ENCODE measurements at places on chromosomes 5 and 9.

GRCh38 chr5:178206166-178207101 lies 2.1 kb downstream of the HNRNPAB start:
- DNase-seq = no peak

DNA sequence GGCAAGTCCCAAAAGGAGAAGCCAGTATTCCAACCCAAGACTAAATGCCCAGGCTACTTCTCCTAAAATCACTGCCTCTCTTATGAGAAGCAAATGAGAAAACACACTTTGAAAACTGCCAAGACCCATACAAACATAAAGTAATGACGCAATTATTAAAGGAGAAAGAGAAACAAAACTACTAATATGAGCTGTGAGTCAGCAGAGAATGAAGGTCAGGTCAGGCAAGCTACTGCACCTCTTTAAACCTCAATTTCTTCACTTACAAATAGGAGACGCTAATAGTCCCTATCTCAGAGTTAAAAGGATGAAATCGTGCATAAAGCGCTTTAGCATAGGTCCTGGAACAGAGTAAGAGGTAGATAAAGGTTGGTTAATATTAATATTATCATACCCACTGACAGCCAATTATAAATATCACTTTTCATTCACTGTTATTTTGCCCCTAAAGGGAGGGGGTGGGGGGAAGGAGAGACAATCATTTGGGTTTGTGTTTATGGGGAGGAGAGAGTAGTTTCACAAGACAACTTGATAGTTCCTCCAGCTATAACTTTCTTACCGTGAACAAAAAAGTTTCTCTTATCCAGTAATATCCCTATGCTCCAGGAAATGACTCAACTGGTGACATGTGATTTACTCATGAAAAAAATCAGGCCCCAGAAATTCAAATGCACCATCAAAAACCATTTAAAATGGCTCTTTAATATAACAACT lies 3.6 kb downstream of the PSMB7 start:
- no peak for DNase-seq

DNA sequence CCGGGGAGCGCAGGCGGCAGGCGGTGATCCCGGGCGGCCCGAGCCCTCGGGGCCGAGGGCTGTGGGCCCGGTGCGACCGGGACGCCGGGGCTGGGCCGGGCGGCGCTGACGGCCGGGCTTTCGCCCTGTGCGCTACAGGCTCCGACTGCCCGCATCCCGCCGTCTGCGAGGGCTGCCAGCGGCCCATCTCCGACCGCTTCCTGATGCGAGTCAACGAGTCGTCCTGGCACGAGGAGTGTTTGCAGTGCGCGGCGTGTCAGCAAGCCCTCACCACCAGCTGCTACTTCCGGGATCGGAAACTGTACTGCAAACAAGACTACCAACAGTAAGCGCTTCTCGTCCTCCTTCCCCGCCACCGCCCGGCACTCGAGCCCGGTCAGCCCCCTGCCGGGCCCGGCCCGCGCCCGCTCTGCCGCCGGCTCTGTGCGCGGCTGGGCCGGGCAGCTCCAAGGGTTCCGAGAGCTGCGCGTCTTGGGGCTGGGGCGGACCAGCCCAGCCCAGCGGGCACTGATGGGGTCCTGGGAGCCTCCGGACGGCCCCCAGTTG lies 1.6 kb downstream of the LMX1B start:
- DNase-seq = no peak

DNA sequence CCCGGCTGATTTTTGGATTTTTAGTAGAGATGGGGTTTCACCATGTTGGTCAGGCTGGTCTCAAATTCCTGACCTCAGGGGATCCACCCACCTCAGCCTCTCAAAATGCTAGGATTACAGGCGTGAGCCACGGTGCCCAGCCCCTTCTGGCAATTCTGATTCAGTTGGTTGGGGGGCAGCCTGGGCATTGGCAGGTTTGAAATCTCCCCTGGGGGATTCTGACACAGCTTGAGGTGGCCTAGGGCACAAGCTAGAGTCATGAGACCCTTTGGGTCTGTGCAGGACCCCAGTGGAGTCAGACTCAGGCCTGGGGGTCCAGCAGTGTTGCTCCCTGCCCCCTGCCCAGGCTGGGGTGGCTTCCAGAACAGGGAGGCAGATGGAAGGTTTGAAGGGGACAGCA lies 239.8 kb downstream of the PBX3 start:
- no peak for DNase-seq

DNA sequence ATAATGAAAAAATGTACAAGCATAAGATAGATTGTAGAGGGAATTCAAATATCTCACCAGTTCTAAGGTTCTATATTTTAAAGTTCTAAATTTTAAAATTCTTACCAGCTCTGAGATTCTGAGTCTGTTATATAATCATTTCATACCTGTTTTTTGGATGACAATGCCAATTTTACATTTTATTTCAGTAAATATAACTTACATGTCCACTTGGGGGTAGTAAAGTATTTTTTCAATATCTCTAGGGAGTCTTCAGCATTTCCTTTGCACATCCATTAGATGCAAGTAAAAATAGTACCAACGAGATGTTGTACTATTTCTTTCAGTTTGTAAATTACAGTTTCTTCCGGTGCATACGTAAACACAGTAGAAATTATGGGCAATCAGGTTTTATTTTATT lies 25.7 kb downstream of the NMUR2 start:
- no peak for DNase-seq

DNA sequence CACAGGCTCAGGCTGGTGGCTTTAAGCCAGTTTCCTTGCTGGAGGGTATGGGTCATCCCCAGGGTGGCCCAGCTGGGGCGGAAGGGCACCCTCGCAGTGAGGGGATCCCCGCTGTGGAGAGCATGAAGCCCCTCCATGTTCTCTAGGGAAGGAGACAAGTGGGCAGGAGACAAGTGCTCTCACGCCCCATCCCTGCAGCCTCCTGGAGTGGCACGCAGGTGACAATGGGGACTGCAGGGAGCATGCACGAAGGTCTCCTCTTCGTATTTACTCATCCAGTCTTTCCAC lies 83.3 kb downstream of the GTF3C4 start:
- no peak for DNase-seq

- DNase-seq = no peak
Observed at GRCh38 chr5:93922551-93922950, 181.2 kb upstream of the POU5F2 start.

DNA sequence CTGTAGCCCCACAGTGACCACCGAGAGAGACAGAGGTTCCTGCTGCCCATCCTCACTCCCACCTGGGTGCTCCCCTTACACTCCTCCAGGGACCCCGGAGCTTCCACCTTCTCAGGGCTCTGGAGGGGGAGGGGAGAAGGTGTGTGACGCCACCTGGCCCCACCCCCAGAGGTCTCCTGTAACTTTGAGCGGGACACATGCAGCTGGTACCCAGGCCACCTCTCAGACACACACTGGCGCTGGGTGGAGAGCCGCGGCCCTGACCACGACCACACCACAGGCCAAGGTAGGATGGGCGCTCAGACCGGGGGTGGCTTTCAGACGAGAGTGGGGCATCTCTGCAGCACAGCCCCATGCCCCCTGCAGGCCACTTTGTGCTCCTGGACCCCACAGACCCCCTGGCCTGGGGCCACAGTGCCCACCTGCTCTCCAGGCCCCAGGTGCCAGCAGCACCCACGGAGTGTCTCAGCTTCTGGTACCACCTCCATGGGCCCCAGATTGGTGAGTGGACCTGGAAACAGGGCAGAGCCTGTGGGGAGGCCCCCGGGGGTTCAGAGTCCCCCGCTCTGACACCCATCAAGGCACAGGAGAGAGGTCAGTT lies 4.5 kb downstream of the MAMDC4 start:
- DNase-seq = no peak

DNA sequence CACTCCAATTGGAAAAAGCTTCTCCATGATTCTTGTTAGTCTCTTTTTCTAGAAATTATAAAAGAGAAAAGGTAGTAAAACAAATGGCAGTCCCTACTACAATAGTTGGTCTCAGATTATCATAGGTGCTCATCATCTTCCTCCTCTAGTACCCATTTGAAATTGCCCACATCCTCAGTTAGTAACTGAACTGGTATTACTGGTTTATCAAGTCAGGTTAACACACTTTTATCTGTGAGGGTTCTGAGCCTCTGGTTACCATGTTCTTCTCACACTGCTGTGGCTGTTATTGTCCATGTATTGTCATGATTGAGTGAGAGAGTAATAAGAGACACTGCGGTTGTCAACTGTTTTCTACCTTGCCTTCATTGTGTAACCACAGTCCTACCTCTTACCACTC lies 901.7 kb downstream of the TLE1 start:
- DNase-seq = no peak

DNA sequence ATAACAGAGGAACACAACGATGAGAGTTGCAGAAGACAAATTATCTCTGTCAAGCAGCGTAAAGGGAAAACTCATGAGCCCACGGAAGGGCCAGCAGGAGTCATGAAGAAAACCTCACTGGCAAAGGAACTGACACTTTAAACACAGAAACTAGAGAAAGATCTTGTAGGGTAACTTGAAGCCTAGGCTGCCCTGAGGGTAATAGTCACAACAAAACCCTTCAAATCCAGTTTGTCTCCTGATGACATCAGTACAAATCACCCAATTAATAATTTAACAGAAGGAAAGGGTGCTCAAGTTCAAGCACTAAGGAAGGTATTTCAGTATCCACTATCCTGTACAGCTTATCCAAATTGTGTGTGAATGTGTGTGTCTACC lies 549.1 kb downstream of the MTRR start:
- no peak for DNase-seq

DNA sequence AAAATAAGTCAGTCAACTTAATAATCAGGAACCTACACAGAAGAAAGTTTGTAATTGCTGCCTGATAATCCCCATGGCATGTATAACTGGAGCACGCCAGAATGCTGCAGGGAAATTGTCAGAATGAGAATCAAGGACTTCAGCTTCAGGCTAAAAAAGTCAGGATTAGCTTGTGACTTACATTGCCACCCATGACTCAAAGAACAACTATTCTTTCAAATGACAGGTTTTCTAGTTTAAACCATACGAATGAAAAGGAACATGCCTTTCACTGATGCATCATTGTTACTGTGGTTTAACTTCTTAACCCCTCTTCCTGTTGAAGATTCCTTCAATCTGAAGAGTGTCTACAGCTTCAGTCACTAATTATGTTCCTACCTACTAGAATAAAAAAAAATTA lies 112.4 kb downstream of the ISL1 start:
- no peak for DNase-seq

DNA sequence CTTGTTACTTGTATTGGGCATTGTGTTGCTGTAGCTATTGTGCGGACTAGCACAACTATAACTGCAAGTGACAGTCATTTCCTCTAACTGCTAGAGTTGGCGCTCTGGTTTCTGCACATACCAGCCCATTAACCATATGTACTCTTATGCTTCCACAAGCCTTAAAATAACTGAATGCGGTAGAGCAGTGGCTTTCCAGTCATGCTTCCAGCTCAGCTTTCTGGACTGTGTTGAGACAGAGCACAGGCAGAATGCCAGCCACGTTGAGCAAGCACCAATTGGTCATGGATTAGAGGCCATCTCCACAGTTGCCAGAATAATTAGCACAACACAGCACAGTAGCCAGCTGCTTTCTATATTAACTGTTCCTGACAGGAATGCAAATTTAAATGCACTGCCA lies 12.2 kb downstream of the INVS start:
- no peak for DNase-seq

- no peak for DNase-seq
Observed at GRCh38 chr9:128001779-128002298, 21.1 kb upstream of the EEIG1 start.

- no peak for DNase-seq
Observed at GRCh38 chr5:122321921-122322320, 9.9 kb downstream of the SNCAIP start.

GRCh38 chr9:136210276-136210675 lies 5.3 kb upstream of the LHX3 start:
- no peak for DNase-seq

- DNase-seq = peak; percentile 20
Observed at GRCh38 chr9:1005043-1005667, 28.7 kb downstream of the DMRT3 start.

GRCh38 chr5:139597134-139597533 lies 36.0 kb downstream of the UBE2D2 start:
- DNase-seq = no peak

- DNase-seq = no peak
Observed at GRCh38 chr9:133467101-133467500, 7.3 kb downstream of the CACFD1 start.

- no peak for DNase-seq
Observed at GRCh38 chr5:6465831-6466790, 17.5 kb downstream of the UBE2QL1 start.

DNA sequence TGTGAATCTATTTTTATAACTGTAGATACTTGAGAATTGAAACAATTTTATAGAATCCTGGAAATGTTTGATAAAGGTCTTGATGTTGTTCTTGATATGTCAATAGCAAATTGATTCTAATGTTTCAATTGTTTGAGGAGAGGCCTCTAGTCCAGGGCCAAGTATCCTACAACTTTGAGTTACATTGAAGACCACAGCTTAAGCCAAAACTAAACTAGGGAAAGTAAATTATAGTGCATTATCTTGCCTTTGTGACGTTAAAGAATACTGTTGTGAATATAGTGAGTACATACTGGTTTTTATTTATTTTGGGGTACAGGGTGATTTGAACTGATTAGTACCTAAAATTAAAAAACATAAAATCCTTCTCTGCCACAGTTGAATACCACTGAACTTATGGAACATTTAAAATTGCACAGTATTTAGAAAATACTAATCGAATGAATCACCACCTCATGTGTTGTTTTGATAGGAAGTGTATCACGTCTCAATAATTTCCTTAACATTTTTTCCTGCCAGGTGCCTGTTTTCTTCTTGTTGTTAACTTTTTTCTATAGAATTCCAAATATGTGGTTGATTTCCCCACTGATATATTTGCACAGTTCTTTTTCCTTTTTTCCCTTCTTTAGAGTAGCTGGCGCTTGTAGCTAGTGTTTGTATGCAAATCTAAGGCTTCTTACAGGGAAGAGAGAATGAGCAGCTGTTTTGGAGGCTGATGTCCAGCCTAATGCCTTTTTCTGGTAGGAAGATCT lies 12.5 kb downstream of the ARHGEF28 start:
- no peak for DNase-seq

GRCh38 chr5:146669656-146670055 lies 153.7 kb upstream of the GPR151 start:
- no peak for DNase-seq

GRCh38 chr9:128097543-128098296 lies 29.7 kb downstream of the SLC25A25 start:
- no peak for DNase-seq

DNA sequence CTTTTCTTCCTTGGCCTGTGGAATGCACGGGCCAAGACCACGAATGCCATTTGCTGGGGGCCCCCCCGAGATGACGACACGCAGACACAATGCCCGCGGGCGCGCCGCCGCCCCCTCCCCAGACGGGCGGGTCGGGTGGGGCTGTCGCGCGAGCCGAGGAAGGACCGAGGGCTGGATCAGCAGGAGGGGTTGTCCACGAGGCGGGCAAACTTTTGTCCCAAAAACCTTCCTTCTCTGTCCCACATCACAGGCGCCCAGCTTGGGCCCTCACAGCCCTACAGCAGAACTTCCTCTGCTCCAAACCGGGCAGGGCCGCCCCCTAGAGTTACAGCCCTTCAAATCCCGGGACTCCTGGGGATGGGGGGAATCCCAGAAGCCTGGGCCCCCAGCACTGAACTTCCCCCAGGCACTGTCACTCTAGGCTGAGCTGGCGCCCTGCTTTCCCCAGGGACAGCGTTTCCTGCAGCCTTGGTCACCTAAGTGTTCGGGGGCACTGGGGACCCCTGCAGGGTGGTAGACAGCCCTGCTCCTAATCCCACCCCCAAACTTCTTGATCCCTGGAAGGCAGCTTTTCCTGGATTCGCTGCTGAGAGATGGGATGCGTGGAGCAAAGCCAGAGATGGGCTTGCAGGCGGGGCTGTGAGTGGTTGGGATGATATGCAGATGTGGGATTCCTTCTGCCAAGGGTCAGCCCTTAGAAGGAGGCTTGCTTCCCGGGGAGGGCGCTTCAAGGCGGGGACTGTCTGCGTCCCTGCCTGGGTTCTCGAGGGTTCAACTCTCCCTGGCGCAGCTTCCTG lies 980 bp downstream of the COL5A1 start:
- no peak for DNase-seq
